ENCODE measurements at places on chromosomes 1 and 21. TPM values are rescaled to one million over a fixed set of nuclear protein-coding genes. Genes with fewer than 3 reads are reported as not detected.

DNA sequence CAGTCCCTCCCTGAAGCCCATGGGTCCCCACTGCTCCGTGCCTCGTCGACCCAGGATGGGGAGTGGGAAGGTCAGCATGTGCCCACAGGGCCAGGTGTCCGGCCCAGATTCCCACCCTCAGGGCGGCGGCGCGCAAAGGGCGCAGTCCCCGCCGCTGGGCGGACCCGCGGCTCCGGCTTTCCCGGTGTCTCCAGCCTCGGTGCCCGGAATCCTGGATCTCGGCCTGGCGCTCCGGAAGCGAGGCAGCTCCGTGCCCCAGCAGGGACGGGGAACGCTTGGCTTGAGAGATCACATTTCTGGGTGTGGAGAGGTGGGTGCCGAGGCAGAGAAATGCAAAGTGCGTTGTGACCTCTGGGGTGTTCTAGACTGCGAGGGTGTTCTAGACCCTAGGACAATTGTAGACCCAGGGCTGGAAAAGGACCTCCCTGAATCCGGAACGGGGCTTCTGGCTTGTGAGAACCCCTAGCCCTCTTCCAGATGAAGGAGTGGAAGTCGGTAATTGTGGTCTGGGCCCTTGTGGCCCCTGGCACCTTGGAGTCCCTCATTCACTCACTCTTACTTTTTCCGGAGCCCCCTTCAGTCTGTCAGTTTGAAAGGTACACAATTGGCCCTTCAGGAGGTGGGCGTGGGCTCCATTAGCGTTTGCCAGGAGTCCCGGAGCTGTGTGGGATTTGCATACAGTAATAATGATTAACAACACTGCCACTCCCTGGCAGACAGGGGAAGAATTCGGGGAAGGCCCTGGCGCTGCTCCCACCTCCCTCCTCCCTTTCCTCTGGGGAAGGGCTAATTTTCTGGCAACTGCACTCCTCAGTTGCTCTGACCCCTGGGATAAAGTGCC, 1.6 kb upstream of the KCND3 start:
- peak overlapping the region; percentile 10 for H3K4me3 ChIP-seq
- H3K27me3 ChIP-seq = peaks cover 82% of the 10 kb centered on the region
- H3K4me1 ChIP-seq = peaks cover 24% of the 10 kb centered on the region
- DNase-seq = peak; percentile 68
- H3K36me3 ChIP-seq = no peaks in the 10 kb centered on the region
- no peak overlapping the region for H3K27ac ChIP-seq

LCE2A gene
- not detected for total RNA-seq

CTPS1 gene
- 44.9 TPM for total RNA-seq

- H3K4me1 ChIP-seq = no peaks in the 10 kb centered on the region
- no peaks in the 10 kb centered on the region for H3K36me3 ChIP-seq
- DNase-seq = no peak
- H3K27ac ChIP-seq = no peak overlapping the region
Measured at GRCh38 chr1:171868217-171868803, 27.0 kb downstream of the DNM3 start.

- peaks cover 25% of the 10 kb centered on the region for H3K4me1 ChIP-seq
- no peaks in the 10 kb centered on the region for H3K27me3 ChIP-seq
- no peak overlapping the region for H3K4me3 ChIP-seq
- H3K36me3 ChIP-seq = no peaks in the 10 kb centered on the region
Measured at GRCh38 chr1:94324178-94324544, 86.8 kb upstream of the ARHGAP29 start.

- H3K36me3 ChIP-seq = no peaks in the 10 kb centered on the region
- H3K4me3 ChIP-seq = no peak overlapping the region
- H3K27ac ChIP-seq = no peak overlapping the region
- H3K27me3 ChIP-seq = no peaks in the 10 kb centered on the region
- no peak for DNase-seq
Measured at GRCh38 chr1:181992072-181992471, 69.4 kb downstream of the ZNF648 start.

DNA sequence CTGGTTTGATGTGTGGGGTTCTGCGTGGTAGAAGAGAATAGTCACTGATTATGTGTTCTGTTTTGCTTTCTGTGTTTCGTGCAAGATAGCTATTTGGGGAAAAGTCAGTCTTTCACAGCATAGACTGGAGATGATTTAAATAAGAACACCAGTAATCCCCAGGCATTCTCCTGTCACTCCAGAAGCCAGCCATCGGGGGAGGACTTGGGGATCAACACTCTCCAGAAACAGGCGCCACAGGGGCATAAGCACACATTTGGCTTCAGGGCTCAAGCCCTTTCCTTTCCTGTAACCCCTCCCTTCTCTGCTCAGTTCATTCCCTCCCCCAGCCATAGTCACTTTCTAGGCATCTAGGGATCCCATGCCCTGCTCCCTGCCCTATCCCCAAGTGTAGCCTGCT, 97.3 kb upstream of the BEND5 start:
- no peaks in the 10 kb centered on the region for H3K27me3 ChIP-seq
- DNase-seq = no peak
- H3K27ac ChIP-seq = no peak overlapping the region
- no peak overlapping the region for H3K4me3 ChIP-seq
- H3K4me1 ChIP-seq = no peaks in the 10 kb centered on the region

PSMB2 gene
- total RNA-seq = 44.8 TPM

DNA sequence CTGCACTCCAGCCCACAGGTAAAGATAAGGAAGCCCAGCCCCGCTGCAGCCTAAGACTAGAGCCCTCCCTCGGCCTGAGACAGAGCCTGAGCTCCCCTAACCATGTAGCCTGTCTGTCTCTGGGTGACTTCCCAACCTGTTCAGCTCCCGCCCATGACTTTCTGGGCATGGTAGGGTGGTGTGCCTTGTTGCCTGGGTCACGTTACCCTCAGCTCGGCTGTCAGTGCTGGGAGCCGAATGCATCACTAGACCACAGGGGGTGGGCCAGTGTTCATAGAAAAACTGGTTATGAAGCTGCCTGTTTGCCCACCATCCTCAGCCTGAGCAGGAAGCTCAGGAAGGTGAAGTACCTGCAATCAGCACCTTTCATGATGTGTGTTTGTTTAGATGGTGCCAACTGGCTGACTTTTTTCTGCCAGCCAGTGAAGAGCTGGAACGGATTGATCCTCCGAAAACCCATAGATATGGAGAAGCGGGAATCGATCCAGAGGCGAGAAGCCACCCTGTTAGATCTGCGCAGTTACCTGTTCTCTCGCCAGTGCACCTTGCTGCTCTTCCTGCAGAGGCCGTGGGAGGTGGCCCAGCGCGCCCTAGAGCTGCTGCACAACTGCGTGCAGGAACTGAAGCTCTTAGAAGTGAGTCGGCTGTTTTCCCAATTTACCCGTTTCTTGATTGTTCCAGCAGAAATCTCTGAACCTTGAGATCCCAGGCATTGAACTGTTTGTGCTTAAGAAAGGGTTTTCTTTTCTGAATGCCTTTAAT, 43.9 kb upstream of the PWP2 start:
- no peaks in the 10 kb centered on the region for H3K36me3 ChIP-seq
- no peak overlapping the region for H3K4me3 ChIP-seq
- no peak overlapping the region for H3K27ac ChIP-seq
- DNase-seq = no peak
